ENCODE measurements at places on chromosomes 16 and 17.

DNA sequence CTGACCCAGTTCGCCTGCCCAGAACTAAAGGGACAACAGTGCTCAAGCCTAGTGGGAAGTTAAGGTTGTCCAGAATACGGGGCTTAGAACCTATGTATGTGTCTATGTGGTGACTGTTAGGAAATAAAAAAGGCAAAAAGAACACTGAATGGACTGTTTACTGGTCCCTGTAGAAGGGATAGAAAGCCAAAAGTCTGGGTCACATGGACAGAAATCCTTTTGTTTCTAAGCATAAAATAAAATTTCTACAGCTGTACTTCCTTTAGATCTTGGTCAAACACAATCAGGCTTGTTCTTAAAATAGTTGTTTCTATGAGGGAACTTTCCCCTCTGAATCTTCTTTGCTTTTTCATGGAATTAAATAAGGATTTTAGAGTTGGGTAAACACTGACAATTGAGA lies 212.8 kb downstream of the LGALS9B start:
- DNase-seq: no peak

GRCh38 chr16:26664086-26664485 lies 402.6 kb upstream of the C16orf82 start:
- no peak for DNase-seq

GRCh38 chr17:40014375-40014980 lies 762 bp upstream of the CSF3 start:
- no peak for DNase-seq

DNA sequence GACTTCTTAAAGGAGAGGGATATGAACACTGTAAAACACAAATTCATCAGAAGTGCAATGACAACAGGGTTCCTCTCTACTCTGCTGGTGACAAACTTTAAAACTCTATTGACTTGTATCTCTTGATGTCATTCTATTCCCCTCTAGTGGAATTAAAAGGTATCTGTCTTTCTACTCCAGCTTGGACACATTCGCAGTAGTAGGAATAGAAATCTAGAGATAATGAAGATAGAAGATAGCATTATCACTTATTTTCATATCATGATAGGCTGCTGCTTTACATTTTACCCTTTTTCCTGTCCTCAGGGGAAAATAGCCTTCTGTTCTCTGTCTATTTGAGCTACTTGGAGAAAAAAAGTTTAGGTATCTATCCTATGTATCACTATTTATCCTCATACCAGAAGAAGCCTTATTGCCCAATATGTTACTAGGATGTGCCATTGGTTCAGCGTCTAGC lies 209.6 kb upstream of the CACNG5 start:
- no peak for DNase-seq

DNA sequence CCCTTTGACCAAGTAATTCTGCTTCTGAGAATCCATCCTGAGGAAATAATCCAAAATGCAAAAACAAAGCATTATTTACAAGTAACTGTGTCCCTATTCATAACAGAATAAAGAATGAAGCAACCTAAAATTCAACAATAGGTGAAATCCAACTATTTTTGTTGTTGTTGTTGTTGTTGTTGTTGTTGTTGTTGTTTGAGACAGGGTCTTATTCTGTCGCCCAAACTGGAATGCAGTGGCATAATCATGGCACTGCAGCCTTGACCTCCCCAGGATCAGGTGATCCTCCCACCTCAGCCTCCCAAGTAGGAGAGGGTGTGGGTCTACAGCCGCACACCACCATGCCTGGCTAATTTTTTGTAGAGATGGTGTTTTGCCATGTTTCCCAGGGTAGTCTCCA lies 75.9 kb upstream of the MTMR4 start:
- DNase-seq: no peak

- no peak for DNase-seq
Measured at GRCh38 chr16:81688182-81688581, 90.9 kb upstream of the PLCG2 start.

Measured in activated naive CD8-positive, alpha-beta T cell treated with anti-CD3 and anti-CD28 coated beads, Interleukin-2, amount 50 U/mL, for 16 hours (primary cell).